GM06990 (cell line): ENCODE measurements at places on chromosomes 12 and 14.
A peak's percentile ranks its signal among the peaks of the same experiment; 100 is the strongest.

DNA sequence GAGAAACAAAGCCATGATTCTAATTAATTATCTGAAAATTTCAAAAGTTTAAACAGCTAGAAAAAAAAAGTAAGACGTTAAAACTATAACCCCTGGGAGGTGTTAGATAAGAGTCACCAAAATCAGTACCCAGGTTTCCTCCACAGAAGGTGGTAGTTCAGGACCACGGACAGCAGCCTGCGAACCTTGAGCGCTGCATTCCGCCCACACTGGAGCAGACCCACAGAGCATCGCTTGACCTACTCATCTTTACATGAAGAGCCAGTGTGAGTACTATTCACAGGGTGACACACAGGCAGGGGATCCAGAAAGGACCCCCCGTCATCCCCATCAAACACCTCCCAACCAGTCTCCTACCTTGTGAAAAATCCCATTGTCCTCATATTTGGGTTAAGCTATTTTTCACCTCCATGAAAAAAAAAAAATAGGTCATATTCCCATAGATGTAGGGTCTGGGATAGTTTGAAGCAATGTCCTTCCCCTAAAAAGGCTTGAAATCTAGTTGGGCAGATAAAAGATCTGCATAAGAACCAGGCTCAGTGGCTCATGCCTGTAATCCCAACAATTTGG lies 8.8 kb upstream of the CHGA start:
- no peak for DNase-seq

DNA sequence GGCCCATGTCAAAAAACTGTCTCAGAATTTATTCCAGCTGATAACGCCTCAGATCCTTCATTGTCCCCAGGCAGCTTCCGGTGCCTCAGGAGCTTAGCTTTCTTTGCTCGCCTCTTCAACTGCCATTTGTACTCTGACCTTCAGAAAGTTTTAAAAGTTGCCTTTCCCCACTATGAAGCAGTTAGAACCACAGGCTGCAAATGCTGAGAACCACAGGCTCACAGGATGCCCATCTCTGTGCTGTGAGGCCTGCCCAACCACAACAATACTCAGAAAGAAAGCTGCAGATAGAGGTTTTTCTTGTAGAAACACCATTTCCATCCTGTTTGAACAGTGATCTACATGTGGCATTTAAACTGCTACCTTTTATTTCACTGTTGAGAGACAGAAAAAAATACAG lies 131.1 kb downstream of the PRKCH start:
- no peak for DNase-seq

GRCh38 chr12:62210422-62210821 lies 49.8 kb upstream of the USP15 start:
- DNase-seq, result no peak

GRCh38 chr12:110247340-110248095 lies 33.5 kb upstream of the ATP2A2 start:
- no peak for DNase-seq

DNA sequence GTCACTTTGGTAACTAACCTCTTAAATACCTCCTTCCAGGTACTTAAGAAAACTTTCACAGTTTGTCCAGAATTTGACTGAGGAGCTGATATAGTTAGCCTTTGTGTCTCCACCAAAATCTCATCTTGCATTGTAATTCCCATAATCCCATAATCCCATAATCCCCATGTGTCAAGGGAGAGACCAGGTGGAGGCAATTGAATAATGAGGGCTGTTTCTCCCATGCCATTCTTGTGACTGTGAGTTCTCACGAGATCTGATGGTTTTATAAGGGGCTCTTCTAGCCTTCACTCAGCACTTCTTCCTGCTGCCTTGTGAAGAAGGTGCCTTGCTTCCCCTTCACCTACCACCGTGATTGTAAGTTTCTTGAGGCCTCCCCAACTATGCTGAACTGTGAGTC lies 7.8 kb upstream of the NOVA1 start:
- no peak for DNase-seq

DNA sequence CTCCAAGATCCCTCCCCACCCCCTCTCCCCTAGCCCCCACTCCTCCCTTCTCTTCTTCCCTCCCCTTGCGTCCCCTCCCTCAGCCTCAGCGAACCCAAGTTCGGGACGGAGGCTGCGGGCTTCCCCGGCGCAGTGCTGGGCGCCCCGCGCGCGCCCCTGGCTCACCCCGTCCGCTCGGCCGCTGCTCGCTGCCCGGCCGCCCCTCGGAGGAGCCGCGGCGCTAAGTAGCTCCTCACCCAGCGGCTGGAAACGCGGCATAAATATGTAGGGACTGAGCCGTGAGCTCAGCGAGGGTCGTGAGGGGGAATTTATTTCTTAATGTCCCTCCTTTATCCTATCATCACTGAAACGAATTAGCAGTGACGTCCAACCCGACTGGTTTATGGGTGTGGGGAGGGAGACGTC lies at the start of gene NOS1:
Gene NOS1, minus strand, starts transcription at position 280 of the 405 bp plus-strand sequence. CDS start 30,557 bp downstream, outside the sequence.
- DNase-seq, result no peak

DNA sequence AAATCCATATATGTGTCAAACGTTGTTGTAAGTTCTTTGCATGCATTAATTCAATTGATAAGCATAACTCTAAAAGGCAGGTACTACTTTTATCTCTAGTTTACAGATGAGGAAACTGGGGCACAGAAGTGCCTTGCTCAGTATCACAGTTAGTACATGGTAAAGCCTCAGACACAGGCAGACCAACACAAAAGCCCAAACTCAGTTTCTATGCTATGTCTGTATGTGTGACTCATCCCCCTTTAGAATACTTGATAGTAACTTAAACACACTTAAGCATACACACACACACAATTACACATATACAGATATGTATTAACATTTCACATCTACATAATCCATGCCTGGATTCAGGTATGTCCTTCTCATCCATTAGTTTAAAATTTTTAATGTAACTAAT lies 88.0 kb downstream of the EPS8 start:
- DNase-seq, result no peak

GRCh38 chr12:123910761-123911193 lies 61.9 kb downstream of the CCDC92 start:
- no peak for DNase-seq

DNA sequence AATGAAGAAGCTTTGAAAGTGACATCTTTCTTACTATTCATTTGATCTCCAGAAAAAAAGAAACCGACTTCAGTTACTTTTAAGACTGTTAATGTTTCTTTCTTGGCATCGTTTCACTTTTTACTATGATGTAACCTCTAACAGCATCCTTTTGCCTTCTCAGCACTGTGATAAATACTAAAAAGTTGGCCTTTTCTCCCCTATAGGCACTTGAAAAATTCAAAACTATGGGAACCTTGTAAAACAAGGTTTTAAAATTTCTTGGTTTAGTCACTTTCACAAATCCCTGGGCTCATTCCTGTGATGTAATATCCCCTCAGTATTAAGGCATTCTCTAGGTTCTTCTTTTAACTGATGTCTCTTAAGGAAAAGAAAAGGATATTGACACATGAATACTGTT lies 281.8 kb downstream of the EGLN3 start:
- no peak for DNase-seq

GRCh38 chr14:24132976-24133375 lies 2.5 kb downstream of the FITM1 start:
- DNase-seq, result no peak

DNA sequence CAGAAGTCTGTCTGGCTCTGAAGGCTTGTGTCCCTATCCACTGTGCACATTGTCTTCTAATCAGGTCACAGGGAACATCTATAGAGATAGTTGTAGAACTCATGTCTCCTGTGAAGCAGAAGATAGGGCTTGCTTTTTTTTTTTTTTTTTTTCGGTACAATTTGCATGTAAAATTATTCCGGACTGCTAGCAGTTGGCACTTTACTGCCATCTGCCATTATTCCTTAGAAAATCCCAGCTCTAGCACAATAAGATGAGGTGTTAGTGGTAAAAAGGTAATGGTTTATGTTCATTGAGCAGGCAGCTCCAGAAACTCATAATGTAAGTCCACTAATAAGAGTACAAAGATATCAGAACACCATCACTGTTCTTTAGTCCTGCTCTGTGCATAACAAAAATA lies 8.7 kb downstream of the MYRFL start:
- DNase-seq, result no peak

DNA sequence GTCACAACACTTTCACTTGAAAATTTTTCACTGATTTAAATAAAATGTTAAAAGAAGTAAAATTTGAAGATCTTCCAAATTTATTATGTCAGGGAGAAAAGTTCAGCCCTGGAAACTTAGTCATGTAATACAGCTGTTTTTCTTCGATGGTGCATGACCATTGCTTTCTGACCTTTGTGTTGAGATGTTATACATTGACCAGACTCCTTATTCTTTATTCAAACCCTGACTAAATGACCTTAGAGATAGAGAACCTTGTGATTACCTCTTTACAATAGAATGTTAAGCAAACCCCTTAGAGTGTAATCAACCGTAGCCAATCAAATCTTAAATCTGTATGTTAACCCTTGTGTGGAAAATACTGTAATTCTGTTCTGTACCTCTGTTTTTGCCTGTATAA lies 34.5 kb downstream of the PLCZ1 start:
- DNase-seq, result no peak

DNA sequence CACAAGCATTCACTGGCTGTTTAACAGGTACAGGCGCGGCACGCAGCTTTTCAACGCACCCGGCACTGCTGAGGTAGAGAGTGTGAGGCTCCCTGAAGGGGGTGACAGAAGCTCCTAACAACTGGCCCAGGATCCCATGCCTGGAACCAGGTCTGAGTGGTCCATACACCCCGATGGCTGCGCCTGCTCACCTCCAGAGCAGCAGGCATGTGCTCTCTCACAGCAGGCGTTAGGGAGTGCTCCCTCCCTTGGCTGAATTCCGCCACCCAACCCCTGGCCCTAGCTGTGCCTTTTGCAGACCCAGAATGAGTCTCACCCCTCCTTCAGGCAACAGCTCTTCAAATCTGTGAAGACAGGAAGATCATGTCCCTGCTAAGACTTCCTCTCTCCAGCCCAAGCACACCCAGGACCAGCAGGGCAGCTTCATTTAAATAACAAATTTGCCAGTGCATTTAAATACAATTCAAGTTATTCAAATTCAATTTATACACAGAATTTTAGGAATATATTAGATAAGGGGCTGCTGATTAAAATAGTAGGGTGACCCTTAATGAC lies 86.0 kb downstream of the SETD3 start:
- no peak for DNase-seq

DNA sequence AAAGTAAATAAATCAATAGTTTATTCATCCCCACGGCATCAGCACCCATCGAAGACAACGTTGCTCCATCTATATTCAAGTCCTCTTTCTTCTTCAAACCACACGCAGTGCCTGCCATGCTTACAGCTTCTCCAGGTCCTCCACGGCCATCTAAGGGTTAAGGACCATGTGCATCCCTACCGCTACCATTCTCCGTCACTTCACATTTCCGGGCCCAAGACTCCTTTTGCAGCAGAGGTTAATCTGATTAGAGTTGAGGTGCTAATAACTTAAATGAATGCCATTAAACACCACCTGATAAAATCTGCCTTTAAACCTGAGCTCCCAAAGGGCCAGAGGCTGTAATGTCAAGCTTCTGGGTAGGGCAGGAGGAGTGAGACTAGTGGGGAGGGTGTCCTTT lies 79.7 kb upstream of the CCND2 start:
- DNase-seq, result no peak

DNA sequence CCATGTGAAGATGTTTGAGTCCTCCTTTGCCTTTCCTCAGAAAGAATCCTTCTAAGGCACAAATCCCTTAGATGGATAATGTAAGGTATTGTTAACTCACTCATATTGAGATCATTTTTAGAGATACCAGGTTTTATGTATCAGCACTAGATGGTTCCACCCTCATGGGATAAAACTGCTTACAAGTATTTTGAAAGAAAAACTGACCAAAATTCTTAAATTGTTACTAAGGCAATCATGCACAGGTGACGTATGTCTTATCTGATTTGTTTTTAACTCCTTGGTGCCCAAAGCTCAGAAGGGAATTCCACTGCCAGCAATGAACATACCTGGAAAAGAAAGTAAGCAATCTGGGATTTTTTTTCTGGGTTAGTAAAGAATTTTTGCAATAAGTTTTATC lies 78.4 kb downstream of the ZFC3H1 start:
- no peak for DNase-seq

- DNase-seq, result no peak
Observed at GRCh38 chr14:104388541-104389325, 190.8 kb upstream of the C14orf180 start.

- DNase-seq, result no peak
Observed at GRCh38 chr12:63893170-63893569, 48.7 kb downstream of the SRGAP1 start.

DNA sequence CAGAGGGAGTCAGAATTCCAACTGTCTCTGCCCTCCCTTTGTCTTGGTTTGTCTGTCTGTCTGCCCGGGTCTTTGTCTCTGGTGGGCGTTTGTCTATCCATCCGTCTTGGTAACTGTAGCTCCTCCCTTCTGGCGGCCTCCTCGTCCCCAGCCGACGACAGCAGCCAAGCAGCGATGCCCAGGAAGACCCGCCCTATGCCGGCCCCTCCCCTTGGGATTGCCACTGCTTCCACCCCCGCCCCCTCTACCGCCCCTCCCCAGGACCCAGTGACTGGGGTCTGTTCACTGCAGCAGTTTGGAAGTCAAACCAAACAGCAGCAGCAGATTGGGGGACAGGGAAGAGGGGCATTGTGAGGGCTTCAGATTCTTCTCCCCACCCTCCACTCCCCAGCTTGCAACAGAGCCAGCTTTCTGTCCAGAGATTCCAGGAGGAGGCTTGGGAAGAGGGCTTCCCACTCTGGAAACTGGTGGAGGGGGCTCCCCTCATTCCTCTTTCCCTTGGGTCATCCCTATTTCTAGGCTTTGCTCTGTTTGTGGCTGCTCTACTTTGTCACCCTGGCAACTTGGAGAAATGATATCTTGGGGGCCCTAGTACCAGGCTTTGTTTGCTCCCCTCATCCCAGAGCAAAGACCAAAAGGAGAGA lies 2.4 kb upstream of the RARG start:
- DNase-seq, result no peak

GRCh38 chr12:89960011-89960507 lies 251.4 kb upstream of the ATP2B1 start:
- DNase-seq, result peak; percentile 44

DNA sequence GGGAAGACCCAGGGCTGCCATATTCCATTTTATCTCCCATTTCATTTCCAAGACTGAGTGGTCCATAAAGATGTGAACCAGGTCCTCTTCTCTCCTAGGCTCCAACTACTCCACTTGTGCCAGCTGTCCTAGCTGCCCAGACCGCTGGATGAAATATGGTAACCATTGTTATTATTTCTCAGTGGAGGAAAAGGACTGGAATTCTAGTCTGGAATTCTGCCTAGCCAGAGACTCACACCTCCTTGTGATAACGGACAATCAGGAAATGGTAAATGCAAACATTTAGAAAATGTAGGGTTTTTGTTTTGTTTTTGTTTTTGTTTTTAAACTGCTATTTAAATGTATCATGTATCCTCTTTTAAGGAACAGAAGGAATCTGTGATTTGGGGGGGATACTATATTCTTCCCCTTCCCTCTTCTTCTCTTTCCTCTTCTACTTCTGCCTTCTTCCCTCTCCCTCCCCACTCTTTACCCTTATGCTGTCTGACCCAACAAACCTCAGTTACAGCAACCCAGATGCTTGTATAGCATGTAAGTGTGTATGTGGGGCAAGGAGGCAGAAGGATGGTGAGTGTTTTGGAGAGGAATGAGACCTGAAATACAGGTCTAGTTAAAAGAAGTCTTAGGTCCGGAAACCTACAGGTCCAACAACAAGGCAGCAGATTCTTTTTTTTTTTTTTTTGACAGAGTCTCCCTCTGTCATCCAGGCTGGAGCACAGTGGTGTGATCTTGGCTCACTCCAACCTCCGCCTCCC lies 5.9 kb downstream of the KLRG1 start:
- DNase-seq, result no peak
